ENCODE measurements at places on chromosomes 5 and 9.
A peak's percentile ranks its signal among the peaks of the same experiment; 100 is the strongest.

DNA sequence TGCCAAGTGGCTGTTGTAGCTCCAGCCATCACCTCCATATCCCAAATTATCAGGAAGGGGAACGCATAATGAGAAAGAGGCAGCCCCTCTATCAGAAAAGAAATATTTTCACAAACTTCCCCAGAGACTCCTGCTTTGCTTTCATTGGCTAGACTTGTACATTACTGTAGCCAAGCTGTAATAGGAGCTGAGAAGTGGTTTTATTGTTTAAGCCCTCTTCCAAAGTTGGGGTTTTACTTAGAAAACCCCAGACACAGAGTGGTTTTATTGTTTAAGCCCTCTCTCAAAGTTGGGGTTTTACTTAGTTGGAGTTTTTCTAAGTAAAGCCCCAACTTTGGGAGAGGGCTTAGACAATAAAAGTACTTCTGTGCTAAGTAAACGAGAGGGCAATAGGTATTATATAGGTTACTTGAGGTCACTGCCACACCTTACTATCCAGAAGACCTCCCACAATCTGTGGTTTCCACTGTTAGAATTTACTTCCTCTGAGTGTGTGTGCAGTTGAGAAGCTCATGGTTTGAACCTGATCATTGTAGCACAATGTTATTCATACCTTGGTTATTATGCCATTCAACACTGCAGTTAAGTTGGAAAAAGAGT lies 215.7 kb upstream of the OTULINL start:
- no peak for DNase-seq

GRCh38 chr9:116594547-116594946 lies 92.6 kb upstream of the TRIM32 start:
- DNase-seq = peak; percentile 77

- DNase-seq = no peak
These were observed 36.2 kb downstream of the SNX18 start for GRCh38 chr5:54553659-54554207.

DNA sequence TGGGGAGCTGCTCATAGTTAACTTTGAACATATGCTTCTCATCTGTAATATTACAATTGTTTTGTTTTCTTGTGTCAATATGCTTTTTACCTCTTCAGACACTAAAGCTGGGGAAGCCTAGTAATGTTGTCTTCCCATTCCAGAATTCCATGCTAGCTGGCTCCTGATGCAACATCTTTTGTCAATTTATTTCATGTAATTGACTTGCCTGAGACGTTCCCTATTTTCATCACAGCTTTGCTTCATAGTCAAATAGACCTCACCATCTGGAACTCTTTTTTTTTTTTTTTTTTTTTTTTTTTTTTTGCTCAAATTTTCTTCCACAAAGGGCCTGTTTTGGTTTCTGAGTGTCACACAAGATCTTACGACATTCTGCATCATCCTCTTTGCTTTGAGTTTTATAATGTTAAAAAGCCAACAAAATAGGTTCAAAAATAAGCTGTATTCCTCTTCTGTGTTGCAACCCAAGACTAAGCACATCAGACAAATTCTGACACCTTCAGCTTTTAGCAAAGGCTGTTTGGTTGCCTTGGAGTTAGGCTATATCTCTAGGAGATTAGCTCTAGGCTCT lies 235.2 kb downstream of the NR3C1 start:
- DNase-seq = no peak

GRCh38 chr9:84736081-84736480 lies 66.6 kb downstream of the NTRK2 start:
- no peak for DNase-seq

DNA sequence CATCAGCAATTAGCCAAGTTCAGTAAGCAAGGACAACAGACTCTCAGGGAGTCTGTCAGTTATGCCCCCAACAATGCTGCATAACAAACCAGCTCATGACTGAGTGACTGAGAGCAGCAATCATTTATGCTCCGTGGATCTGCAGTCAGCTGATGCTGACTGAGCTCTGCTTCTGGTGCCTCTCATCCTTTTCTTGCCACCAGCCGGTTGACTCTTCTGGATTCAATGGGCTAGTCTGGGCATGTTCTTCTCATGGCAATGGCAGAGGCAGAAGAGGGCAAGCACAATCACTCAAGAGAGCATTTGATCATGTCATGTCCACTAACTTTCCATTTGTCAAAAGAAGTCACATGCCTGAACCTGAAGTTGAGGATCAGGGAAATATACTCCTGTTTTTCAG lies 157.0 kb upstream of the NTRK2 start:
- no peak for DNase-seq

GRCh38 chr9:133917375-133917774 lies 74.7 kb downstream of the VAV2 start:
- no peak for DNase-seq

DNA sequence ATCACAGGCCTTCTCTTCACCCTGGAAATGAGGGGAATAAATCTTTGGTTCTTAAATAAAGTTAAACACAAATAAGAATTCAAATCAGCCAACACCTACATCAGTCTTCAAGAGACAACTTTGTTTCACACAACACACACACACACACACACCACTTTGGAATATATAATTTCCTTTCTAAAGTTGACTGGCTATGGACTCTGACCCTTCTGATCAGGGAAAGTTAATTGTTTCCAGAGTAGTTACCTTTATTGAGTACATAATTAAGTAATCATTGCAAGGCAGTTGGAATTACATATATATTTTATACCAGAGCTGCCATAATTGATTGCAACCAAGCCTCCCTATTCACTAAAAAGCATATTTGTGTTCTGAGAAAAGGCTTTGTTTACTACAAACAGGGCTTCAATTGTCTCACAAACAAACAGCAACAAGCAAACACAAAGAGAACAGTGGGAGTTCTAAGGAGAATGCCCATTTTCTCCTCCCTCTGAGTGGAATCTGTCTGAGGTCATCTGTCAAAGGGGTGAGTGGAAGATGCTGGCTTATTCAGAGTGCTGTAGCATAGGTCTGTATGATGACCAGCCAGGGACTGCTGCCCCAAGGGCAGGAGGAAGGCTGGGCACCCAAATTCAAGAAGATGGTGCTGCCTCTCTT lies 136.6 kb downstream of the SEMA6A start:
- no peak for DNase-seq

- DNase-seq = no peak
These were observed 11.1 kb downstream of the WDR5 start for GRCh38 chr9:134146774-134147493.

GRCh38 chr5:134552301-134552700 lies 26.8 kb downstream of the JADE2 start:
- peak; percentile 95 for DNase-seq

GRCh38 chr9:35604578-35605350 lies at the start of gene TESK1:
TSS of gene TESK1 (plus strand) at chr9:35605262. CDS start at chr9:35605620, 358 bp downstream.
- DNase-seq = peak; percentile 55

DNA sequence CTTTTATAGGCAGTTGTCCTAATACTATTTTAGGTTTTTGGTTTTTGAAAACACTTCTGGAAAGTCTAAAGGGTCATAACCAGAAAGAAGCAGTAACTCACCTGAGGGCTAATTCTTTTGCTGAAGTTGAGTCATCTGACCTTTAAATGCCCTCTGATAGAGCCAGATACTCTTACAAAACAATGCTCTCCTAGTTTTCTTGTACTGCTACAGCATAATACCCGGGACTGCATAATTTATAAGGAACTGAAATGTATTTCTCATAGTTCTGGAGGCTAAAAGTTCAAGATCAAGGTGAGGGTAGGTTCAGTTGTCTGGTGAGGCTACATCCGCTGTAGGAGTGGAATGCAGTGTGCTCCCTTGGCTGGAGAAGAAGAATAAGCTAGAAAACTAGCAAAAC lies 670.3 kb downstream of the TLE4 start:
- DNase-seq = no peak

DNA sequence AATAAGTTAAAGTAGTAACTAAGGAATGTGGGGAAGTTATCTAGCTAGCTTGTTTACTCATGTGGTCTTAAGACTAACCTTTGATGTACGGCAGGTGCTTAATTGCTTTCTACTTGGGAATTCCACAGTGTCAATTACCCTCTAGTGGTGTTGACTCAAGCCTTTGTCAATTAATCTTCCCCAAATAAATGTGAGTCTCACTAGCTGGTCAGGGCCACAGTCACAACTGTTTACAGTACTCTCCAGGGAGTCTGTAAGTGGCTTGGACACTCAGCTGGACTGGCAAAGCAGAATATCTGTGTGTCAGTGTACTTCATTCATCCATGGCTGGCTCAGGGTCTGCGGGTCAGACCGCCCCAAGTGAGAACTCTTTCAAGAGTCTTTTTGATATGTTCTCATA lies 30.8 kb downstream of the SMIM3 start:
- no peak for DNase-seq

- DNase-seq = no peak
These were observed 577.5 kb upstream of the CLINT1 start for GRCh38 chr5:158436271-158437065.

DNA sequence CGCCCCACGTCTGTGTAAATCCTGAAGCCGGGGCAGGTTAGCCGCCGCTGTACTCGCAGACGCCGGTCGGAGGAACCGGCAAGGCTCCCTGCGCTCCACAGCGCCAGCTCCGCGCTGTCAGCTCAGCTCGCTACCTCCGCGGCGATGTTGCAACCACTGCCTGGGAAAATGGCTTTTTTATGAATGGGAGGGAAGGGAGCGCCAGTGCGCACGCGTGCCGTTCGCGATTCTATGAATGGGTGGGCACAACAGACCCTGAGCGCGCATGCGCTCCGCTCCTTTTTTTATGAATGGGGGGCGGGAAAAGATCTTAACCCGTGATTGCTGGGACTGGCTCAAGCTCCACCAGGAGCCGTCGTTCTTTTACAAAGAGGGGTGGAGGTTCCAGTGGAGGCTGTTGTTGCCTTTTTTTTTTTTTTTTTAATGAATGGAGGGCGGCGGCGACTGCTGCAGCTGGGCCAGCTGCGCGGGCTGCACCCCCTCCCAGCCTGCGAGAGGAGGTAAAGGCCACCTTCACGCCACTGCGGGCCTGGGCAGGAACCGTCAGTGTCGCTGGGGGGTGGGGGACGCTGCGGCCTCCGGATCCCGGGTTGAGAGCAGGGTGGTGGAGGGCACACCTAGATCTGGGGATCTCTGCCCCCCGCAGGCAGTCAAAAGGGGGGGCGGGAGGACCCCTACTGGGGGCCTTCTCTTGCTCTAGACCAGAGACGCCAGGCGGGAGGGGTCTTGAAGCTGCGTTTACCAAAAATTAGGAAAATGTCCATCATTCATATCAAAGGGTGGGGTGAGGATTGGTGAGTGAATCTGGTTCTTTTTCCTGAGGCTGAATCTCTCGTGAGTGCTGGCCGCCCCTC lies at the start of gene SPRY4:
Gene SPRY4 (minus strand): TSS at position 151 of the 854 bp plus-strand sequence. CDS start 9,913 bp downstream, outside the sequence.
- DNase-seq = peak; percentile 93

GRCh38 chr9:20854444-20854843 lies 170.4 kb downstream of the FOCAD start:
- peak; percentile 23 for DNase-seq

DNA sequence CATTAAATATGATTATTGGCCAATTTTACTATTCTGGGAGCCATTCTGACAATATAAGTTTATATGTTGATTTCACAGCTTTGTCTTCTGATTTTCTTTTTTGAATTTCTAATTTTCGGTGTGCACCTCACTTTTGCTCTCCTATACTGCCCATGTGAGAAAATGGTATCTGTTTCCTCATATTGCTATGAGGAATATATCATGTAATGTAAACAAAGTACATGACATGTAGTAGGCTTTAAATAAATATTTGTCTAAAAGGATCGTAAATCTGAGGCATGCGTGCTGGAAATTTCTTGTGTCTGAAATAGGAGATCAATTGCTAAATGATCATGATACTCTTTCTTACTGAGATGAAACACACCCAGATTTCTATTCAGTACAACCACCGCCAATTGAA lies 119.9 kb downstream of the ZDHHC21 start:
- no peak for DNase-seq

GRCh38 chr5:138632900-138633489 lies 57.8 kb upstream of the HSPA9 start:
- peak; percentile 77 for DNase-seq

GRCh38 chr5:103369125-103370120 lies 110.9 kb downstream of the MACIR start:
- DNase-seq = no peak

DNA sequence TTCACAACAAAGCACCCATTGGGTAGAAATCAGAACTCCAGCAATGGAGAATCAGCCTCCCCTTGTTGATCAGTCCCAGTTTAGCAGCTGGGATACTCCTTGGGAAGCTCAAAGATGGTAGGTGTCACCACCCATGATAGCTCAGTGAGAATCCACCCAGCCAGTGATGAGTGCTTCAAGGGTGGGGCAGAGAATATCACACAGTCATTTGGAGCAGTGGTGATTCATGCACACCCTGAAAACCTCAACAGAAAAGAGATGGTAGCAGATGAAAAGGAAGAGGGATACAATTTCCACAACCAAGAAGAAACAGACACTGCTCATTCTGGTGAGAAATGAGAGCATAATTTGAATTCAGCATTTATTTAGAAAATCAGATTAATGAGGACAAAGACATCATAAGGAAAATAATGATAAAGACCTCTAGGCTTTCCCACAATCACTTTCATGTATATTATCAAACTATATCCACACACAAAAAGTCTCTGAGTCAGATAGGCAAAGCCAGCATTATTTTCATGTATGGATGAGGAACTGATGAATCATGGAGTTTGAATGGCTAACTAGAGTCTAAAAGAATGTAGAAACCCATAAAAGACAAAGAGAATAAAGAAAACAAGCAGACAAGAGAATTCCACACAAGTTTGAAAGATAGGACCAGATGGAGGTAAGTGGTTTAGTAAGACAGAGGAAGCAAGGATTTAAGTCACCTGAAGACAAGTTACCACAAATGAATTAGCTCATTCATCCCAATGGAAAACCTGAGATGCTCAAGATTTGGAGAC lies 82.9 kb downstream of the FEM1C start:
- DNase-seq = peak; percentile 81

- DNase-seq = no peak
These were observed 23.1 kb downstream of the ADGRD2 start for GRCh38 chr9:124473310-124473709.

- DNase-seq = peak; percentile 65
These were observed 67.7 kb upstream of the RAD23B start for GRCh38 chr9:107215381-107215780.

GRCh38 chr9:97983589-97984187 lies 547 bp downstream of the ANP32B start:
- peak; percentile 18 for DNase-seq

- DNase-seq = peak; percentile 2
These were observed 1676.7 kb upstream of the CDH9 start for GRCh38 chr5:28714907-28715698.

DNA sequence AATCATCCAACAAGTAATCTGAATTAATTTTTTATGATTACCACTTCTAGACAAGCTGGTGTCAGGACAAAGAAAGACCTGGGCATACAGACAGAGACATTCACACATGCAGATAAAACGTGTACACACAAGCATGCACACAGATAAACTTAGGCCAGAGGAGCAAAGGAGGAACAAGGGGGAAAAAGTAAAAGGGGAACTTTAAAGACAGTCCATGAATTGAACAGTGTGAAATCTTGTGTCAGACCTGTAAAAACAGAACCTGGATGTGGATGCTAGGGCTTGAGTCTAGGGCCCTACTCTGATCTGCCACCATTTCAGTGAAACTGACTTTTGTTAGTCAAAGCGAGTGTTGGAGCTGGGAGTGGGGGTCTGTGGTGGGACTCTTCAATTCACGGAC lies 11.2 kb upstream of the ZSWIM6 start:
- DNase-seq = no peak

- peak; percentile 10 for DNase-seq
These were observed 37.1 kb downstream of the MAP3K1 start for GRCh38 chr5:56852228-56853000.

Data from NCI-H226 (cell line).